ENCODE measurements at places on chromosomes 3 and 15.
A peak's percentile ranks its signal among the peaks of the same experiment; 100 is the strongest.

DNA sequence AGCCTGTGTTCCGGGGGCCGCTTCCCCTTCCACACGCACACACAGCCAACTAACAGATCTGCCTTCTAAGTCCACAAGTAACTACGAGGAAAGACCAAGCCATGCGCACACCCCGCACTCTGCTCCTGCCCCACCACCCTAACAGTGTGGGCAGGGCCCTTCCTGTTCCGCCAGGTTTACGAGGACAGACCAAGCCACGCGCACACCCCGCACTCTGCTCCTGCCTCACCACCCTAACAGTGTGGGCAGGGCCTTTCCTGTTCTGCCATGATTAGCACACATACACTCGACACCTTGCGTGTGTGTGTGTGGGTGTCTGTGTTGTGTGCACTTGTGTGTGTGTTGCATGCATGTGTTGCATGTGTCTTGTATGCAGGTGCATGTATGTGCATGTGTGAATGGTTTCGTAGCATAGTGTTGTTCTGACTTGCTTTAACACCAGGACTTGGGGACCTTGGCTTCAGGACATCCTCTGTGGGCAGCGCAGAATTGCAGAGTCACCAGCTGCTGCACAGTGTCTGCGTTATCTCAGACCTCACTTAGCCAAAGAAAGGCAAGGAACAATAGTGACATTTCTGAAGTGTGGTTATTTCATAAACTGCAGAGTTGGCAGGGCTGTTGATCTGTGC, 114.4 kb downstream of the CHSY1 start:
- no peak for DNase-seq

GRCh38 chr15:48966595-48967301, 3.0 kb upstream of the SHC4 start:
- no peak for DNase-seq

- no peak for DNase-seq
Observed at GRCh38 chr3:6644070-6644929, 216.6 kb upstream of the GRM7 start.

DNA sequence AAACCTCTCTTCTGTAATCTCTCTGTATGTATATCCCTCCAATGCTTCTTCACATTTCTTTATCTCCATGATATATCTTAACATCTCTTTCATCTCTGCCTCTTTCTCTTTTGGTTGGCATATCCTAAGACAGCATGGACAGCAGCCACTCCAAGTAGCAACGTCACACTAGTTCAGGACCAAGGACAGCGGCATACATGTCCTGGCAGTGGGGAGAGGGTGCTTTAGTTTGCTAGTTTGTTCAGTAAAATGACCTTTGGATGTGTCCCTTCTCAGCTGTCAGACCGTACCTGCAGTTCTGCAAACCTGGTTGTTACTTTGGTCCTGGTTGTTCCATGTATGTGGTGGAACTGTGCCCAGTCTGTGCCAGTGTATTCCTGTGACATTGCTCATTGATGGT, 225.6 kb upstream of the ROPN1 start:
- no peak for DNase-seq

GRCh38 chr3:179772297-179772696, 119.5 kb downstream of the USP13 start:
- DNase-seq = no peak

- no peak for DNase-seq
Observed at GRCh38 chr15:94277485-94277884, 46.1 kb downstream of the MCTP2 start.

GRCh38 chr3:31008994-31009393, 114.5 kb upstream of the GADL1 start:
- no peak for DNase-seq

DNA sequence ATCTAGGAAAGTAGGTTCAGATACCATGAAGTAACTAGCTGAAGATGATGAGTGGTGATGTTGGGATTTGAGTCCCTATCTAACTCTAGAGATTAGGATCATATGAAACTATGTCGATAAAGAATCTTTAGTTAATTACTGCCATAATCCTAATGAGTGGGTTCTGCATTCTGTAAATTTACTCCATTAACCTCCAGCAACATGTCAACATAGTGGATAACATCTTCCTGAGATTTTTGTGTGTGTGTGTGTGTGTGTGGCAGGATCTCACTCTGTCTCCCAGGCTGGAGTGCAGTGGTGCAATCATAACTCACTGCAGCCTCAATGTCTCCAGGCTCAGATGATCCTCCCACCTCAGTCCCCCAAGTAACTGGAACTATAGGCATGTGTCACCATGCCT, 272.9 kb upstream of the DPH6 start:
- DNase-seq = no peak

DNA sequence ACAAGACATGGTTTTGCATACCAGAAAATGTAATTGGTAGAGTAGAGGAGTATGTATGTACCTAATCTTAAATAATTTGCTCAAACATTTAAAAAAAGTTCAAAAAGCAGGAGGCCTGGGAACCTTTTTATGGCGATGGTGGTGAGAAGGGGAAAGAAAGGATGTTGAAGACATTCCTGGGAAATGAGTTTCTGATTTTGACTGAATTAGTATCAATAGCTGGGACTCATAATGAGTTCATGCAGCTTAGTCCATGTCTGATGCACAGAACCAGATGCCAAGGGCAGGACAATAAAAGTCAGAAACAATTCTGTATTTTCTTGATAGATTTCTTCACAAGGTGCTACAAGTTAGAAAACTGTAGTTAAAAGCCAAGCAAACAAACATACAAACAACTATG, 395.3 kb downstream of the GAP43 start:
- DNase-seq = no peak

GRCh38 chr3:57006179-57006657, 54.2 kb upstream of the SPATA12 start:
- no peak for DNase-seq

DNA sequence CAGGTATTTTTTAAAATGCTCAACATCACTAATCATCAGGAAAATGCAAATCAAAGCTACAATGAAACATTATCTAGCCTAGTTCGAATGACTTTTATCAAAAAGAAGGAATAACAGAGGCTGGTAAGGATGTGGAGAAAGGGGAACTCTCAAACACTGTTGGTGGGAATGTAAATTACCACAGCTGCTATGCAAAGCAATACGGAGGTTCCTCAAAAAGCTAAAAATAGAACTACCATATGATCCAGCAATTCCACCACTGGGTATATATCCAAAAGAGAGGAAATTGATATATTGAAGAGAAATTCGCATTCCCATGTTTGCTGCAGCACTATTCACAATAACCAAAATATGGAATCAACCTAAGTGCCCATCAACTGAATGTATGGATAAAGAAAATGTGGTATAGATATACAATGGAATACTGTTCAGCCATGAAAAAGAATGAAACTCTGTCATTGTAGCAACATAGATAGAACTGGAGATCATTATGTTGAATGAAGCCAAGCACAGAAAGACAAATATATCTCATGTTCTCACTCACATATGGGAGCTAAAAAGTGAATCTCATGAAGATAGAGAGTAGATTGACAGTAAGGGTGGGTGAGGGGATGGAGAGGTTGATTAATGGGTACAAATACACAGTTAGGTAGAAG, 19.7 kb upstream of the CLN6 start:
- DNase-seq = no peak

DNA sequence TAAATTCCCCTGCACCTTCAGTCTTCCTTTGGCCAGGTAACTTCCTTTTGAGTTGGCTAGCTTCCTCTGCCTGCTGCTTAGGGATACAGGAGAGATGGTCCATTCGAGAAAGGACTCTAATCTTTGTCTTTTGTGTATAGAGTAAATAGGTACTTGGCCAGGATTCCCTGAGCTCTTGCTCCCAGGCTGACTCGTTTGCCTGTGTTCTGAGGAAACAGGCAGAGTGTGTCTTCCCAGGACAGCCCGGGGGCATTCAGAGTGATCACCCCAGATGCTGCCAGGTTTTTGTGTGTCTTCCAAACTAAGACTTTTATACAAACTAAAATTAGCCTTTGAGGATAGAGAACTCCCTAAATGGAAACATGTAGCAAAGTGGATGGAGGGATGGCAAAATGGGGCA, 39.5 kb downstream of the TMEM108 start:
- DNase-seq = no peak

DNA sequence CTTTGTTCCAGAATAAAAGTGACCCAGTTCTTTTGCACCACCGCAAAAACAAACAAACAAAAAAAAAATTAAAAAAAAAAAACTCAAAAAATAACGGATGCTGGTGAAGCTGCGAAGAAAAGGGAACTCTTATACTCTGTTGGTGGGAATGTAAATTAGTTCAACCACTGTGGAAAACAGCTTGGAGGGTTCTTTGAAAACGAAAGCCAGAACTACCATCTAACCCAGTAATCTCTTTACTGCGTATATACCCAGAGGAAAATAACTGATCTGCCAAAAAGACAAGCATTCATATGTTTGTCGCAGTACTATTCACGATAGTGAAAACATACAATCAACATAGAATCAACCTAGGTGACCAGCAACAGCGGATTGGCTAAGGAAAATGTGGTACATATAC, 298.9 kb upstream of the CBLB start:
- DNase-seq = no peak

- DNase-seq = no peak
Observed at GRCh38 chr3:161221806-161222600, 892 bp downstream of the NMD3 start.

DNA sequence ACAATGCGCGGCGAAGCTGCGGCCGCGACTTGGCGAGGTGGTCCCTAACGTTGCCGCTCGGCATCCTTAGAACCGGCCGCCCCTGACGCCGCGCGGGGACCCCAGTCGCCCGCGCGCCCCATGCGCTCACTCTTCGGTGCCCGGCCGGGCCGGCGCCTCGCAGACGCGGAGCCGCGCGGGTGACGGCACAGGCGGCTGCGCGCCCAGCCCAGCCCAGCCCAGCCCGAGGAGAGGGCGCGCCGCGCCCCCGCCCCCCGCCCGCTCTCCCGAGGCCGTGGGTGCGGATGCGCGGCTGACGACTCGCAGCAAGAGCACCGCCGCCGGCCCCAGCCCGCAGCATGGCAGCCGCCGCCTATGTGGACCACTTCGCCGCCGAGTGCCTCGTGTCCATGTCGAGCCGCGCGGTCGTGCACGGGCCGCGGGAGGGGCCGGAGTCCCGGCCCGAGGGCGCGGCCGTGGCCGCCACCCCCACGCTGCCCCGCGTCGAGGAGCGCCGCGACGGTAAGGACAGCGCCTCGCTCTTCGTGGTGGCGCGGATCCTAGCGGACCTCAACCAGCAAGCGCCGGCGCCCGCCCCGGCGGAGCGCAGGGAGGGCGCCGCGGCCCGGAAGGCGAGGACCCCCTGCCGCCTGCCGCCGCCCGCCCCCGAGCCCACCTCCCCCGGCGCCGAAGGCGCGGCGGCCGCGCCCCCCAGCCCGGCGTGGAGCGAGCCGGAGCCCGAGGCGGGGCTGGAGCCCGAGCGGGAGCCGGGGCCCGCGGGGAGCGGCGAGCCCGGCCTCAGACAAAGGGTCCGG, 437 bp downstream of the KLF13 start:
- peak; percentile 76 for DNase-seq

DNA sequence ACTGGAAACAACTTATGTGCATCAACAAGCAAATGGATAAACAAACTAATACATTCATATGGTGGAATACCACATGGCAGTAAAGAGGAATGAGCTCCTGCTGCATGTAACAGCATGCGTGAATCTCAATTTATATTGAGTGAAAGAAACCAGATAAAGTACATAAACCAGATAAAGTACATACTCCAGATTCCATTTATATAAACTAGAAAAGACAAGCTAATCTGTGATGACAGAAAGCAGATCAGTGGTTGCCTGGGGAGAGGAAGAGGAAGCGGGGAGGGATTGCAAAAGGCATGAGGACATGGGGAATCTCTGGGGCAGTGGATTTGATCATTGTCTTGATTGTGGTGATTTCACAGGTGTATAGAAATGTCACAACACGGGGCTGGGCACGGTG, 34.2 kb downstream of the LIMD1 start:
- DNase-seq = no peak

GRCh38 chr3:107271787-107272387, 105.4 kb upstream of the CCDC54 start:
- no peak for DNase-seq

GRCh38 chr3:32018757-32019564, 37.4 kb downstream of the ZNF860 start:
- DNase-seq = no peak

- no peak for DNase-seq
Observed at GRCh38 chr3:45958321-45958791, 15.1 kb downstream of the CXCR6 start.

DNA sequence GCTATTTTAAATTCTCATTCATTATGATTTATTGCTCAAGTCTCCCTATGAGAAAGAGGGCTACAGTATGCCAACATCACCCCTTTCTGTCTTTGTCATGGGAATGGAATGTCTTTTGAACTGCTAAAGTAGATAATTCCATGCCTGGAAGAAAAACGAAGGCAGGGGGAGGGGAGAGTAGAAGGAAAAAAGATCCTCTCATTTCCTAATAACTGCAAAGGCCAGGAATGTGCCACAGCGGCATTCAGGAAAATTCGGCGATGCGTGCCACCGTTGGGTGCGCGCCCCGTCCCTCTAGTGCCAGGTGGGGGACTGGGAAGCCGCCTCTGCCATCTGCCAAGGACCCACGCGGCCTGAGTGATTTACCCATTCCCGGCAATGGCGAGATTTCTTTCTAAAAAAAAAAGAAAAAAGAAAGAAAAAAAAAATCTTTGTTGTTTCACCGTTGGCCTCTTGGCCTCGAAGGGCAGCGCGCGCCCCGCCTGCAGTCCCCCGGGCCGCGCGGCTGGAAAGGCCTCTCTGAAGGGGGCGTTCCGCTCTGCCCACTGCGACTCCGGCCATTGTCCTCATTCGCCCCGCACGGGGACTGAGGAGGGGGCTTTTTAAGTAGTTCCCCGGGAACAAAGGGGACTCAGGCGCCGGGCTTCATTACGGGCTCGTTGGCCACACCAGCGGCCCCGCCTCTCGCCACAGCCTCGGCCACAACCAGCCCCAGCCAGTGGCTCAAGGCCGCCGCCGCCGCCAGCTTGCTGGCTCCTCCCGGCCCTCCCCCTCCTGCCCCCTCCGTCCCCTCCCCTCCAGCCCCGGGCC, 54.5 kb downstream of the CPN2 start:
- DNase-seq = no peak

GRCh38 chr3:71651625-71652024, 68.1 kb upstream of the FOXP1 start:
- no peak for DNase-seq

DNA sequence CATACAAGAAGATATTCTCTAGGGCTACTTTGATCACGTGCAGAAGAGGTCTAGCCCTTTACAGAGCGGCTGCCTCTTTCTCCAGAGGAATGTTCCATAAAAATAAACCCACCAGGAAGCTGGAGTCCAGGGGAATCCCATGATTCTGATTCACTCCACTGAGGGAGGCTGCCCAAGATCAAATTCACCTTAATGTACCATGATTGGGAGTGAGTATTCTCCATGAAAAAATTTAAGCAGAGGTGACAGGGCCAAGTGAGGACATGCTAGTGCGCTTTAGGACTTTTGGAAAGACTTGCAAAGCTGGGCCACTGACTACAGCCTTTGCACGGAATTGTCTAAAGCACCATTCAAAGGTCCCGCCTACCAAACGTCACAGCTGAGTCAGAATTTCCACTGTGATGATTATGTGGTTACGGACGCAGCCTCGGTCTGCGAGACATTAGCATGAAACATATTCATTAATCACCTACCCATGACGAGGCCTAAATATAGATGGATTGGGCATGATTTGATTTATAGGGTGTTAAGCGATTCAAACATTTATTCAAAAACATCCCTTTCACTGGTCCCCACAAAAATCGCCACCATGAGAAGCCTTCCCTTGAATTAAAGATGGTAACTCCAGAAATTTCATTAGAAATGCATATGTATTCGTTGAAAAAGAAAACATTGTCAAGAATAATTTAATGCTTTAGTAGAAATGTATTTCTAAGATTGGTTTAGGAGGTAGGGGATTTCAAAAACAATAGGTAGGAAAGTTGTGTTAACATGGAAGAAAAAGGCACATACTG, 152.6 kb downstream of the GREM1 start:
- DNase-seq = no peak
